Hypothalamus (tissue), 51 donors: ENCODE measurements at places on chromosomes 13 and 19.

DNA sequence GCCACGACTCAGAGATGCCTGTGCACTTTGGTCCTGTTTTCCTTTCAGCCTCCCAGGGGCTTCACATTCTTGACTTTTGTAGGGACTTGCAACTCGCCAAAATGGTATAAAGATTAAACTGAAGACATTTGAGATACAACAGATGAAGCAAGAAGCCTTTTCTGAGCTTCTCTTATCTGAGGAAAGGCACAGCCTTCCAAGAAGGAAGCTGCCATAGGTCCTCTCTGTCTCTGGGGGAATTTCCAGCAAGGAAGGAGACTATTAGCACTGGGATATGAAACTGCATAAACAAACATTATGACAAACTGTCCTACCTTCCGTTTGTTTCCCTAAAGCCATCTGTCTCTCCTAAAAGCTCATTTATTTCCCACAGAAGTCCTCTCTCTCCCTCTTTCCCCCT is 39.3 kb downstream of the TGDS start:
- DNase-seq: no peak

GRCh38 chr19:22735911-22736645 is 47.9 kb downstream of the ZNF99 start:
- no peak for DNase-seq

DNA sequence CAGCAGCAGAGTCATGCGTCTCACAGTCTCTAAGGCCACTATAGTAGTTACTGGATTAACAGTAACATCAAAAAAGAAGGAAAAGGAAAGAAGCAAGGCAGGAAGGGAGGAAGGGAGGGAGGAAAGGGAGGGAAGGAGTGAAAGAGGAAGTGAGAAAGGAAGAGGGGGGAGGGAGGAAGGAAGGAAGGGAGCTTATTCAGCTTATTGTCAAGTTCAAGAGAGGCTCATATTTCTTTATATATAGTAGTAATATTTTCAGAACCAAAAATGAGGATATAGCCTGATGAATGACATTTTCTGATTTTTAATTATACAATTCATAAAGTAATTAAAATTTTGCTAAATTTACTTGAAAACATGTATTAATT is 17.7 kb upstream of the RUBCNL start:
- no peak for DNase-seq

GRCh38 chr19:28436320-28436719 is 776.6 kb downstream of the UQCRFS1 start:
- DNase-seq: no peak

DNA sequence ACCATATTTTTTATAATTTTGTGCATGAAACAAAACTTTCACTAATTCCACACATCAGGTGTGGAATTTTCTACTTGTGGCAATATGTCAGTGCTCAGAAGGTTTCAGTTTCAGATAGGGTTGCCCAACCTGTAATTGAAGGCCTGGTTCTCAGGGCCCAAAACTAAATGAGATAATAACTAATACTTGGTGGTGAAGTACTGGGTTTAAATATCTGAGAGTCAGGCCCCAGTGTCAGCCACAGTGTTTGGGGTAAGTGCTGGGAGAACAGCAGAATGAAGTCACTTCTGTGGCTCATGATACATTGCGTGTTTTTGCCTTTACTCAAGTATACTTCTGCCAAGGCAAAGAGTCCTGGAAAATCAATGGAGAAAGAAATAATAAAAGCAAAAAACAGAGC is 5.6 kb downstream of the SAFB start:
- no peak for DNase-seq

DNA sequence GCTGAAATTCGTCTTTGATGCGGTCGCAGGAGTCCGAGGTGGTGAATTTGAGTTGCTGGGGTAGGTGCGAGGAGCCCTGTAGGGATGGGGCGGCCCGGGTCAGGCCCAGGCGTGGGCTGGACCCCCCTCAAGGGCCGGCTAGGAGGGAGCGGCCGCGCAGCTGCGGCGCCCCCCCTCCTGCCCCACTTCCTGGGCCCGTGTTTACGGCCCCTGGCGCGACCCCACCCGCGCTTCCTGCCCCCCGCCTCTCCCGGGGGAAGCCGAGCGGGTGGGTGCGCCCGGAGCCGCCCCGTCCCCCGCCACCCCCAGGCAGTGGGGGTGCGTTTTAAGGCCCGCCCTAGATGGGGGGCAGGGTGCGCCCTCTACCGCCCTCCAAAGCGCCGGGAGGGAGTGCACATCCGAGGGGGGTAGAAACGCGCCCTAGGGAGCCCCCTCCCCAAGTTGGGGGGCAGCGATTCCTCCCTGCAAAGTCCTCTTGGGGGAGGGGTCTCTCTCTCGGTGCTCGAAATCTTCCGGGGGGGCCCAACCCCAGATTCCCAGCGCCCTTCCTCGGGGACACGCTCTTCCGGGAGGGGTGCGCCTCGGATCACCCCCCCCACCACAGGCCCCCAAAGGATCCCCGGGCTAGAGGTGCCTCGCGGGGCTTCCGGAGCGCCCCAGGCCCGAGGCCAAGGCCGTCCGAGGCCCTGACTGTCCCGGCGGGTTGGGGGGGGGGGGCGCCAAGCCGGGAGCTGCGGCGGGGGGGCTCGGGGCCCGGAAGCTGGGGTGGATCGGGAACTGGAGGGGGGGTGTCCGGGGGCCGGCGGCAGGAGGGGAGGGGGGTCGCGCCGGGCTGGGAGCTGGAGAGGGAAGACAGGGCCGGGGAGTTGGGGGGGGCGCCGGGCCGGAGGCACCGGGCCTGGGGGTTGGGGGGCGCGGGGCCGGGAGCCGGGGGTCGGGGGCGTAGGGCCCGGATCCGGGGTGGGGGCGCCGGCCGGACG is 823 bp downstream of the TLE5 start:
- DNase-seq: peak; percentile 44

GRCh38 chr13:39245688-39246087 is 207.4 kb downstream of the NHLRC3 start:
- DNase-seq: no peak

- no peak for DNase-seq
These were observed 15.1 kb downstream of the NOSIP start for GRCh38 chr19:49565261-49565660.

DNA sequence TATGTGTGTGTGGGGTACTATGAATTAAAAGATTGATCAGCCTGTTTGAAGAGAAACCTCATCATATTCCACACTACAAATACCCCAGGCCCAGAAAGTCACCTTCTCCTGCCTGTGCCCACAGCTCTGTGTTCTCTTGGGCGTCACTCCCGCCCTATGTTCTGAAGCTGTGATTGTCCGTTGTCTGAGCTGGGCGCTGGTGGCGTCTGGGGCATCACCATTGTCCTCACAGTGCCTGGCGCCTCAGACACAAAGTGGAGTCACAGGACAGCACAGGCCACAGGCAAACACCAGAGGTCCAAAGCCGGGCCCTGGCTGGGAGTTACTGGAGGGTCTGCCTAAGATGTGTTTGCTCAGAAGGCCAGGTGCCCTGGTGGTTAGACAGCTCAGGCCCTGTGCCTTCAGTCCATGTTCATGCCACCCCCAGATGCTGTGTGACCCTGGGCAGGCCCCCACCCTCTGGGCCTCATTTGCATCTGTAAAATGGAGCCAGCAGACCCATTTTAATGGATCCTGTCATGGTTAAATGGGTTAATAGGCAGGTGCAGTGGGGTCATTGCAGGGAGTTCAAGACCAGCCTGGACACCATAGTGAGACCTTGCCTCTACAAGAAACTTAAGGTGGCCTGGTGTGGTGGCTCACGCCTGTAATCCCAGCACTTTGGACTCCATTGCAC is 34.5 kb downstream of the DNM2 start:
- peak; percentile 91 for DNase-seq

DNA sequence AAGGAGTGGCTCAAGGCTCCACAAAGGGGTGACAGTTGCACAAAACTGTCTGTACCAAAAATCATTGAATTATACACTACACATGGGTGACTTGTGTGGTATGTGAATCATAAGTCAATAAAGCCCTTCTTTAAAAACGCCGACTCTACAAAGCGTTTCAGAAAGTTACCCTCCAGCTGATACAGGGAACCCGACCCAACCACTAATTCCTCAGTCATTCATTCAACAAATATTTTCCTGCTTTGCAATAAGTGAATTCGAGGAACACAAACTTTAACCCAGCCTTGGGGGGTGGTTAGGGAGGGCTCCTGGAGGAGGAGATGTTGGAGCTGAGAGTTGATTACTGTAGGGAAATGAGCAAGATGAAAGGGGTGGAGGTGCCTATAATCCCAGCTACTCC is 32.0 kb downstream of the LTBP4 start:
- DNase-seq: no peak

DNA sequence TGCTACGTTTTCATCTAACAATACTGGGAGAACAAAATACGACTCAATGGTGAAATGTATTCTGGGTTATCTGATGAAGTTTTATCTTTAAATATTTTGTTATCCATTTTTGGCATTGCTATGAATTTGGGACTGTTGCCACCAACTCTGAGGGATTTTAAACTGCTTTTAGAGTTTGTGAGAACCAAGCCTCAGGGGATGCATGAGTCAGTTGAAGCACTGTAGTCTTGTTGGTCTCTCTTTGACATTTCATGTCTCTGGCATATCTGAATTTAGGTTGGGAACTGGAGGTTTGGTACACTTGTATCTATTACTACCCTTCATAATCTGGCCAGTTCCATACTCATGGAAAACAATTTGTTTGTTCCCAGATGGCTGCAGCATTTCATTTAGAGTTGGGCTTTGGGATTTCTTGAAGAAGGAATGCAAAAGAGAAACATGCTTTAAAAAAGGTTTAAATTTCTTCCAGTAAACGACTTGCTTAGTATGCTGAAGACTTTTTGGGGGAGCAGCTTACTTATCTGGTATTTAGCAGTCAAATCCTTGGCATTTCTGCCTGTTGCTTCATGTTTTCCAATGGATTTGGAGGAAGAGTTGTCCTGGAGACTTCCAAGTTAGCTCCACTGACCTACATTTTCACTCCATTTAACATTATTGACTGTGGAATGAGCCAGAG is 28.9 kb downstream of the ARHGEF7 start:
- no peak for DNase-seq

GRCh38 chr13:101845245-101846020 is 393.0 kb downstream of the ITGBL1 start:
- no peak for DNase-seq

GRCh38 chr19:11673608-11674041 is 65.1 kb downstream of the ZNF823 start:
- DNase-seq: peak; percentile 53

DNA sequence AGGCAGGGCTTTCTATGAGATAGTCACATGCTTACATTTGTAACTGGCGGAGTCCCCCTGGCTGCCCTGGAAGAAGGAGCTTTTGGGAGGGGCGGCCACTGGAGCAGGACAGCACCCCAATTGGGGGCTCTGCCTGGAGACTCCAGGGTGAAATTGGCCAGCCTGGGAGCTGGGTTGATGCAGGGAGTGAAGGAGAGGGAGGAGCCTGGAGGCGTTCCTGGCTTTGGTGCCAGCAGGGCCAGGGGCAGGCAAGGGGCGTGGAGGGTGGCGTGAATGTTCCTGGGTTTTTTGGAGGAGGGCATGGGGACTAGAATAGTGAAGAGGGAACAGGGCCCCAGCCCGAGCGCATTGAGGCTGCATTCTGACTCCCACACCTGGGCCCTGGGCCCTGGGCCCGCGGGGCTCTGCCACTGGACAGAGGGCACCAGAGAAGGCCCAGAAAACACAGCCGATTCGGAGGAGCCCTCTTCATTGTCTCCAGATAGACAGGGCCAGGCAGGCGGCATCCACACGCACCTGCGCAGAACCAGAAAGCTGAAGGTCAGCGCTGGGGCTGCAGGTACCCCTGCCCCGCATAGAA is 29.5 kb downstream of the COMP start:
- DNase-seq: no peak

DNA sequence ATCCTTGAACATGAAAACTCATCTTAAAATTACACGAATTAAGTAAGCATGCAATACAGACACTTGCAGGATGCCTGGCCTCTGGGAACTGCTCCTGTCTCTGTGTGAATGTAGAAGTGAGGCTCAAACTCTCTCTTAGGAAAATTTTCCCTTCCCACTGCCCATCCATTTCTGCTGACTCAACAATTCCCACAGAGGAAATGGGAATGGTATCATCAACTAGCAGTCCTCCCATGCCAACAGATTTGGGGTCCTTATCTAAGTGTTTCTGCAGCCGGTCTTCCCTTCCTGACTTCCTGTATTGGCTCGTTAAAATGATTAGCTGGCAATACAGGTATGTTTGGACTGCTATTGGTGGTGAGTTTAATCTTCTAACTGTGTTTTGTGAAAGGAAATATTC is 85.8 kb downstream of the DOCK9 start:
- no peak for DNase-seq

GRCh38 chr19:14889994-14890642 is 4.2 kb upstream of the OR7A17 start:
- DNase-seq: no peak

- no peak for DNase-seq
These were observed 12.2 kb downstream of the XAB2 start for GRCh38 chr19:7617172-7617571.

GRCh38 chr13:94800423-94800822 is 88.1 kb upstream of the SOX21 start:
- DNase-seq: no peak

GRCh38 chr13:35593651-35594050 is 117.2 kb upstream of the MAB21L1 start:
- no peak for DNase-seq

- DNase-seq: no peak
These were observed 19.9 kb downstream of the GAS6 start for GRCh38 chr13:113843864-113844556.

- DNase-seq: no peak
These were observed 39.3 kb downstream of the CEBPG start for GRCh38 chr19:33412601-33413425.

DNA sequence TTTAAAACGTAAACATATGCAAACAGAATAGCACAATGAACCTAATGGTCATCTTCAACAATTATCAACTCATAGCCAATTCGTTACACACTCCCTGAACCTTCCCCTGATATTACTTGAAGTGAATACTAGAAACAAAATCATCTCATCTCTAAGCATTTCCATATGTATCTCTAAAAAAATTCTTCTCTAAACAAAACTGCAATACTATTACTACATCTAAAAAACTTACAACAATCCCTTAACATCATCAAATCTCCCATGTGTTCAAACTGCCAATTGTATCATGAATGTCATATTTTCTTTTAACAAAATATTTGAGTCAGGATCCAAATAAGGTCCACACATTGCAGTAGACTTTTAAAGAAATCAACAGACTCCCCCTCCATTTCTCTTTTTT is 61.4 kb downstream of the FRY start:
- DNase-seq: no peak

DNA sequence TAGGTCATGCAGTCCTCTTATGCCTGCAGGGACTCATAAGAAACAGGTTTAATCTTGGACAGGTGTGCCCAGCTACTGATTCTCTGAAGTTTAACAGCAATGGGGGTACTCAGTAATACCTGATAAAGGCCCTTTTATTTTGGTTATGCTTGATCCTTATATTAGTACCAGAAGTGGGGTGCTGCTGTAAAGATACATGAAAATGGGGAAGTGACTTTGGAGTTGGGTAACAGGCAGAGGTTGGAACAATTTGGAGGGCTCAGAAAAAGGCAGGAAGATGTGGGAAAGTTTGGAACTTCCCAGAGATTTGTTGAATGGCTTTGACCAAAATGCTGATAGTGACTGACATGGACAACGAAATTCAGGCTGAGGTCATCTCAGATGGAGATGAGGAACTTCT is 14.6 kb upstream of the TMTC4 start:
- DNase-seq: no peak

- no peak for DNase-seq
These were observed 141.0 kb downstream of the RFC3 start for GRCh38 chr13:33958964-33959363.
